Femur (tissue), 1 donor: ENCODE measurements at places on chromosomes 3 and 15.

GRCh38 chr3:119308355-119308754 lies 14.2 kb downstream of the ARHGAP31 start:
- DNase-seq: no peak

DNA sequence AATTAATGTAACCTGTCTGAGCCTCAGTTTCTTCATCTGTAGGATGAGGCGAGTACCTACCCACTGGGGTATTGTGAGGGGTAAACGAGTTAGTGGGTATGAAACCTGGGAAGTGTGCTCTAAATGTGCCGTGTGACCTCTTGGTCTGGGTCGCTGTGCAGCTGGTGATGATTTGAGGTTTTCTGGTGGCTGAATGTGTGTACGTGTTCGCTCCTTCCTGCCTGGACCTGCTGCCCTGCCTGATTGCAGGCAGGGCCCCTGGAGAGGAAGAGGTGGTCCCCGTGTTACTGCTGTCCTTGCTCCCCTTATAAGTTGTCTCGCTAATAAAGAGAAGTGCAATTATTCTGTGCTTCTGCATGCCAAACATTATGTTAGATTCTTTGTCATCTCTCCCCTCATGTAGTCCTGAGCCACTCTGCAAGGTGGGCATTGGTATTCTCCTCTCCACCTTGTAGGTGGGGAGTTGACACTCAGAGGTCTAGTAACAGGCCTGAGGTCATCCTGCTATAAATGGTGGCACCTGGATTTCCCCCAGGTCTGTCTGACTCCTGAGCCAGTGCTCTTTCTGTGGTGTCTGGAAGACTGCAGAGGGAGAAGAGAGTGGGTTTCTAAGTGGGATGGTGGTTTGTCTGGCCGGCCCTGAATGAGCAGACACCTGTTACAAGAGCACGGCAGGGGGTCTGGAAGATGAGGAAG lies 15.7 kb downstream of the PDIA5 start:
- DNase-seq: no peak

GRCh38 chr15:30969724-30970123 lies 21.7 kb downstream of the MTMR10 start:
- no peak for DNase-seq

GRCh38 chr3:11634081-11634635 lies 9.6 kb downstream of the VGLL4 start:
- no peak for DNase-seq

DNA sequence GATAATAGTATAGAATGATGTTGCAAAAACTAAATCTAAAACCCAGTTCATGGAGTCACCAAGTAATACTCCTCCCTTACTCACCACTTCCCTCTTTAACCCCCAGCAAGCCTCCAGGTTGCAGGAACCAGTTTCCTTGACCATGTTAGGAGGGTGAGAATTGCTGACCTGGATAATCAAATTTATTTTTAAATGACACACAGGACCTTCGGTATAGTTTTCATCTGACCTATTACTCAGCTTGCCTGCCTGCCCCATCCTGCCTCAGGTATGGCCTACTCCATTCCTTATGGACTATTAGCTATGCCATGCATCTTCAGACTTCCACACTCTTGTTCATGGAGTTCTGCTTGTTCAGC lies 883 bp downstream of the RTP4 start:
- DNase-seq: no peak

DNA sequence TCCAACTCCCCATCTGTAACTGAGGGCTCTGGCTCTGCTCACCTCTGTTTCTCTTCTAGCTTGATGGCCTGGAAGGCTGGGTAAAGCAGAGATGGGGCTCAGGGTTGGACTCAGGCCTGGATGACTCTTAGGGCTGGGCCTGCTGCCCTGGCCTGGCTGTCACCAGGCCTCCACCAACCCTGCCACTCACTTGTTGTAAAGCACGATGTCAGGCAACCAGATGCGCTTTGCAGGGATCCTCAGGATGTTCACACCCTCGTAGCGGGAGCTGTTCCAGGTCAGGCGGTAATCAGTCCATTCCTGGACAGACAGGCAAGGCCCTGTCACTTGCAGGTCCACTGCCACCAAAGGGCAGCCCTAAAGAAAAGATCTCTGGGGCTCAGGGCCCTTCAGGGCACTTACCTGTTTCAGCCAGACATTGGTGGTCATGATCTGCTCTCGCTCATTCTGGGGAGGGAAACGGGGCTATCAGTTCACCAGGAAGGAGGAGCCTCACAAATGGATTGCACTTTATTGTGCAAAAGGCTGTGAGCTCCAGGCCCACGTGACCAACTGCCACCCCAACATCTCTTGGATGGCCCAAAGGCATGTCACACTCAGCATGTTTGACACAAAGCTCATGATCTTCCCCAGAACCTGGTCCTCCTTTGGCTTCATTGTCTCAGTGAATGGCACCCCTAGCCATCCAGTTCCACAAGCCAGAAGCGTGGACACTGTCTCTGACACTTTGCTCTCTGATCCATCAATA lies 9.9 kb downstream of the CHRNB4 start:
- no peak for DNase-seq

DNA sequence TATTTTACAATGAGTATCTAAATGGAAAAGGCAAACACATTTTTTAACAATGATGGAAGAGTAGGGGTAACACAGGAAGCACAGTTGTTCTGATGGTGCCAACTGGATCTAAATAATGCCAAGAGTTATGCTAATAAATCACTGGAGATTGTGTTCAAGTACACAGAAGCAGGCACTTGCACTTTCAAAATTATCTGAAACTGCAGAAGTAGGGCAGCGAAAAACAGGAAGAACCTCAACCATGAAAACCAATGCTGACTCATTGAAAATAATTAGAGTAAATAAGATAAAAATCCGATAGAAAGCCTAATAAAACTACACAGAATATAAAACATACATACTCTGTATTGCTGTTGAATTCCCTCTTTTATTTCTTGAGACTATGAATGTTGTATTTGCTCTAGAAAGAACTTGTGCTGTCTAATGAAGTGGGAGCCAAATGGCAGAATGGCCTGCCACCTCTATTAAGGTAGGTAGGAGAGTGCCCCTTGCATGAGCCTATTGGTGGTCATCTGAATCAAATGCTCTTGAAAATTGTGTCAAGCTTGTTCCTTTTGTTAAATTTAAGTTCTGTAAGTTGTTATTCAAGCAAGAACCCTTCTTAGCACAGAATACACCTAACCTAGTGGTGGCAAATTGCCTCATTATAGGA lies 93.7 kb downstream of the ABI3BP start:
- DNase-seq: no peak
